ENCODE measurements at places on chromosomes 11 and 22.

DNA sequence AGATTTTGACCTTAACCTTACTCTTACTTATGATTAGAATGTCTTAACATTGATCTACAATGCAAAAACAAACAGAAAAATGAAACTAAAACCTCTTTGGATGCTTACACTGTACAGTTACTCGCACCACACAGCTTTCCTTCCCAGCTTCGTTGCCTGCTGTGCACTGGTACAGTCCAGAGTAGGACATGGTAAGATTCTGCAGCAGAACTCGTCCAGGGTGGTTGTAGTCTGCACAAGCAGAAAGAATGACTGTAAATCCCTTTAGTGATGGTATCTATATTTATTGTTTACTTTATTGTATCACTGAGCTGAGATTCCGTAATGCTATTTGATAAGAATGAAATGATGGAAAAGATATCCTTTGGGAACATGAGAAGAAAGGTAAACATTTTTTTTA lies 21.0 kb upstream of the HSPA8 start:
- DNase-seq: no peak

DNA sequence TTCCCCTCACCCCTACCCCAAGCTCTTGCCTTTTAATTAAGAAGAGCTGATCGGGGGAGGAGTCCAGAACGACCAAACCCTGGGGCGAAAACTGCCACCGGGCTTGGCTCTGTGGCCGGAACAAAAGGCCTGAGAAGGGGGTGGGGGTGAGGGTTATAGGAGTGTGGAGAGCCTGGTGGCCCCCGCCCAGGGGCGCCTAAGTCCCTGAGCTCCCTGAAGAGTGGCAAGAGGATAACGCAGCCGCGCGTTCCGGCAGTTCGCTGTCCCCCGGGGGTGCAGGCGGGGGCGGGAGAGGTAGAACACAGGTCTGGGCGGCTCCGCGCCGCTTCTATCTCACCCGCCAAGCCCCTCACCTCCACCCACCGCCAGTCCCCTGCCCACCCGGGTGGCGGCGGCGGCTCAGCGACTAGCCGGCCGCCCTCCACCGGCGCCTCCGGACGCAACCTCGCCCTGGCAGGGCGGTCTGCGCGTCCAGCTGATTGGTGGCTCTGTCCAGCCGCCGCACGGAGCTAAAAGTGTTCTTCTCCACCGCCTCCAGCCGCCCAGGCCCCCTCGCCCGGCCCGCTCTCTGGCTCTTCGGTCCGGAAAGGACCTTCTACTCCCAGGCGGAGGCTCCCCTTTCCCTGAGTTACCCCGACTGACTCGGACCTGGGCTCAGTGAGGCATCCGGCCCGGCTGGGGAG lies 18.7 kb upstream of the BDNF start:
- no peak for DNase-seq

DNA sequence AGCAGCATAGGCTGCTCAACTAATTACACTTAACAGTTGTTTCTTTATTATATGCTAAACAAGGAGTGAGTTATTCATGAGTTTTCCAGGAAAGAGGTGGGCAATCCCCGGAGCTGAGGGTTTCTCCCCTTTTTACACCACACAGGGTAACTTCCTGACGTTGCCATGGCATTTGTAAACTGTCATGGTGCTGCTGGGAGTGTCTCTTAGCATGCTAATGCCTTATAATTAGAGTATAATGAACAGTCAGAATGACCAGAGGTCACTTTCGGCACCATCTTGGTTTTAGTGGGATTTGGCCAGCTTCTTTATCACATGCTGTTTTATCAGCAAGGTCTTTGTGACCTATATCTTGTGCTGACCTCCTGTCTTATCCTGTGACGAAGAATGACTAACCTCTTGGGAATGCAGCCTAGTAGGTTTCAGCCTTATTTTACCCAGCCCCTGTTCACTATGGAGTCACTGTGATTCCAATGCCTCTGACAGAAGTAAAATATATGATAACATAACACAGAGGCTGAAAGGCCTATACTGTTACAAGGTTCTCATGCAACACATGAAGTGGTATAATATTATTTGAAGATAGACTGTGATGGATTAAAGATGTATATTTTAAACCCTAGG lies 41.3 kb upstream of the RDX start:
- peak; percentile 58 for DNase-seq

GRCh38 chr11:75236062-75236461 lies 4.5 kb upstream of the TPBGL start:
- DNase-seq: no peak

- no peak for DNase-seq
Observed at GRCh38 chr11:45210846-45211245, 64.4 kb downstream of the PRDM11 start.

GRCh38 chr11:31921081-31921480 lies 110.0 kb upstream of the PAX6 start:
- no peak for DNase-seq

DNA sequence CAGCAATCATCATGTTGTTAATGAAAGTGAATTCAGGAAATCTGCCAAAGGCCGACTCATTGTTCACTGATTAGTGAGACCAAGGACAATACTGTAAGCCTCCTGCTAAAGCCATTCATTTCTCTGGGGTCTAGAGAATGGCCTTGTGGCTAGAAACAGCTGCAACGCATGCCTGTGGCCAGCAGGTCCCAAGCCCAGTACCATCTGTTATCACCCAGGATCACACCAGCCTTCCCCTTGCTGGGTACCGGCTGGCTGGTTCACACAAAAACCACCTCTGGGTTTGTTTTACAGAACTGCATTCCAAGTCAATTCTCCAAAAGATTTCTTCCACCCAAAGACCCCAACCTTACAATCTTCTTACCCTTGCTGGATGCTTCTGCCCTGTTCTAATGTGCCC lies 1.1 kb downstream of the PLAAT5 start:
- DNase-seq: no peak

GRCh38 chr11:107882095-107882820 lies 23.7 kb upstream of the SLC35F2 start:
- no peak for DNase-seq

GRCh38 chr22:24355574-24355973 lies 71.8 kb upstream of the ADORA2A start:
- no peak for DNase-seq

- DNase-seq: no peak
Observed at GRCh38 chr11:64003807-64004589, 17.8 kb downstream of the OTUB1 start.

DNA sequence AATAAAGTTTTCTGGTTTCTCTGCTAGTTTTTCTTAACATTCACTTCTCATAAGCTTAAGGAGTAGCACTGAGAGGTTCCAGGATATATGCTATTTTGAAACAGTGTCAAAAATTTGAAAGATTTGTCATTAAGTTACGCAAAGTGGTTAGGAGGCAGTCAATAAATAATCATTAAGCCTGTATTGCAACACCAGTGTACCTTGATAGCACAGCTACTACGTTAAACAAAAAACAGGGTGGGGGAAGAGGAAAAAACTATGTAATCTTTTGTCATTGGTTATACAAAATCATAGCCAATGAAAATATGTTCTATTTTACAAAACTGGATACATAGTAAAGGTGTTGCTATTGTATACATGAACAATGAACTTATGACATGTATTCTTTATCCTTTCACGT lies 30.4 kb upstream of the PITPNB start:
- DNase-seq: no peak

- DNase-seq: peak; percentile 32
Observed at GRCh38 chr11:2302306-2302895, 588 bp downstream of the TSPAN32 start.

GRCh38 chr11:12224537-12224893 lies 114.1 kb downstream of the MICAL2 start:
- peak; percentile 96 for DNase-seq

- peak; percentile 3 for DNase-seq
Observed at GRCh38 chr11:124276081-124276480, 19.9 kb downstream of the OR8G5 start.

DNA sequence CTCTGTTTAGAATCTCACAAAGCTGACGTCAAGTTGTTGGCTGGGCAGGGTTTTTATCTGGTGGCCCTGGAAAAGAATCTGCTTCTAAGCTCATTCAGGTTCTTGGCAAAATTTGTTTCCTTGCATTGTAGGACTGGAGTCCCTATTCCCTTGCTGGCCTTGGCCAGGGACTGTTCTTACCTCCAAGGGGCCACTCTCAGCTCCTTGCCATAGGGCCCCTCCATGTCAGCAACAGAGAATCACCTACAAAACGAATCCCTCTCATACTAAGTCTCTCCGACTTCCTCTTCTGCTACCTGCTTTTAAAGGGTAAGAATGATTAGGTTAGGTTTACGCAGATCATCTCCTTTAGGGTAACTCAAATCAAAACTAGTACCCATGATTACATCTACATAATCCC lies 63.2 kb downstream of the PARVA start:
- no peak for DNase-seq

DNA sequence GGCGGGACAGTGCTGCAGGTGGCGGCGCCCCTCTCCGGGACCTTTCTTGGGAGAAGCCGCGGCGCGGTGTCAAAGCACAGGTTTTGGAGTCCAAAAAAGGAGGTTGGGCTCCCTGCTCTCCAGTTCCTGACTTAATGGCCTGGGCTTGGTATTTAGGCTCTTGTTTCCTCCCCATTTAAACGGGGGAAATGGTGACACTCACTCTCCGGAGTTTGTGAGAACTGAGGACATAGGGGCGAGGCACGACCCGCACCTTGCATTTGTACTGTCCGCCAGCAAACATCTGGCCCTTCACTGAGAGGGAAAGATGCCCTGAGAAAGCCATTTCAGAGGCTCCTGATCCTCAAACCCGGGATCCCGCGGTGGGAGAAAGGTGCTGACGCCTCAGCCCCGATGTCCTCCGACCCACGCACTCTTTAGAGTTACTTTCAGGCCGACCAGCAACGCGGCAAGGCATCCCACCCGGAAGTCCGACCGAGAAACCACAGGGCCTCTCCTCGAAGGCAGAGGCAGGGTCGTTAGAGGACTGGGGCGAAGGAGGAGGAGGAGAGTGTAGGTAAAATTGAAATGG lies 2.9 kb upstream of the WDR74 start:
- peak; percentile 57 for DNase-seq

DNA sequence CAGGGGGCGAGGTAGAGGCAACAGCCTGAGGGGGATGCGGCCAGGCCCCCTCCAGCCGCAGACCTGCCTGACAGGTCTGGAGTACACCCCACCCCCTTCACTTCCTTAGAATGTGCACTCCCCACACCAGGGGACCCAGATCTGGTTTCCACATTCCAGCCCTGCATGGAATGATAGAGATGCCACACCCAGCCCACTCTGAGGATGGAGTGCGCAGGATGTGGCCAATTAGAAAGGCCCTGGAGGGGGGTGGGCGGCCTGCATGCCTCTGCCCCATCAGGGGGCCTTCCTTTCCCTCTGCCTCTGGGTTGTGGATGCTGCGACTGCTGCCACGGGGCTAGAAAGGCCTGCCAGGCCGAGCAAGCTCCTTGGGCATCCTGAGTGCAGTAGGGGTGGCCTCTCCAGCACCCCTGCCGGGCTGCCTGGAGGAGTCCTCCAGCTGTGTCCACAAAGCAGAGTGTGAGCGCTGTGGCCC lies 28.2 kb upstream of the MGAT3 start:
- no peak for DNase-seq

DNA sequence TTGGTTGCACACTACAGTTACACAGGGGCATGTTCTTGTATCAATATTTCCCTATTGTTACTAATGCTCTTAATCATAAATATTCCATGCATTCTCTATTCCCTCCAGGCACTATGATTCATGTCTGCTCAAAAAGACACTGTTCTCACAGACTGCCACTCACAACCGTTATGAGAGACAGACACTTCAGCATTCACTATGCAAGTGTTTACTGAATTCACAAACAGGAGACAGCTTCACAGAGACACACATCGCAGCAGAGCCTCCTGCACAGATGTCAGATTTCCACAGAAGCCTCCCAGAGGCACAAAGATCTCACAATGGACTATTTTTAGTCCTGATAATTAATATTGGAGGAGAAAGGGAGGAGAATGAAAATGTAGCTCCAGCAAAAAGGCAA lies 930.4 kb downstream of the OPCML start:
- DNase-seq: no peak

- no peak for DNase-seq
Observed at GRCh38 chr11:15943418-15944197, 412.7 kb downstream of the SOX6 start.

- no peak for DNase-seq
Observed at GRCh38 chr11:65077451-65077850, 6.4 kb downstream of the CDCA5 start.

- DNase-seq: no peak
Observed at GRCh38 chr22:49449811-49450446, 377.7 kb downstream of the BRD1 start.

DNA sequence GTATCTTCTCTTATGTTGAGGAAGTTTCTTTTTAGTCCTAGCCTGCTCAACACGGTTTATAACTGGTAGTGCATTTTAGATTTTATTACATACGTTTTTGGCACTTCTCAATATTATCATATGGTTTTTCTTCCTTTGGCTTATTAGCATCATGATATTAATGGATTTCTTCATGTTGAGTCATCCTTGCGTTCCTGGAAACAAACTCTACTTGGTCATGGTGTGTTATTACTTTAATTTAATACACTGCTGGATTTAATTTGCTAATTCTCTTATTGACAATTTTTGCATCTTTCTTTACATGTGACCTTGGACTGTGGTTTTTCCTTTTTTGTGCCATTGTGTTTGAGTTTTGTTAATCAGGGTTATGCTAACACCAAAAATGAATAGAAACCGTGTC lies 20.5 kb downstream of the IGF2 start:
- no peak for DNase-seq

GRCh38 chr22:31160328-31160978 lies 471 bp downstream of the RNF185 start:
- peak; percentile 19 for DNase-seq

GRCh38 chr11:15667127-15667725 lies 552.5 kb downstream of the INSC start:
- no peak for DNase-seq

GRCh38 chr11:61679893-61680621 lies at the start of gene DAGLA:
Gene DAGLA (plus strand): TSS chr11:61680391. CDS start chr11:61720156, 39,765 bp downstream.
- peak; percentile 67 for DNase-seq

- DNase-seq: no peak
Observed at GRCh38 chr11:111788051-111788450, 21.9 kb upstream of the PPP2R1B start.

DNA sequence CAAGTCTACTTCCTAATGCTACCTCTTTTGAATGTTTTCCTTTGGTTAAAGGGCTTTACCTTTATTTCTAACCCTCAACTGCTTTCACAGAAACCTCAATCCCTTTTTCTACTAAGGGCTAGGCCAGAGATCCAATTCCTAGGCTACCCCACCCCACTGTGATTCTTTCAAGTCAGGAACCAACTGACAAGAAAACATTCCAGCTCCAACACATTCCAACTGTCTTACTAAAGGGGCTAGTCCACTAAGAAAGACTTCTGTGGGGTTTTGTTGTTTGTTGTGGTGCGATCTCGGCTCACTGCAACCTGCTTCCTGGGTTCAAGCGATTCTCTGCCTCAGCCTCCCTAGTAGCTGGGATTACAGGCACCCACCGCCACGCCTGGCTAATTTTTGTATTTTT lies 151.3 kb downstream of the APOL5 start:
- no peak for DNase-seq

GRCh38 chr11:76577226-76577920 lies 93.2 kb downstream of the LRRC32 start:
- DNase-seq: no peak

DNA sequence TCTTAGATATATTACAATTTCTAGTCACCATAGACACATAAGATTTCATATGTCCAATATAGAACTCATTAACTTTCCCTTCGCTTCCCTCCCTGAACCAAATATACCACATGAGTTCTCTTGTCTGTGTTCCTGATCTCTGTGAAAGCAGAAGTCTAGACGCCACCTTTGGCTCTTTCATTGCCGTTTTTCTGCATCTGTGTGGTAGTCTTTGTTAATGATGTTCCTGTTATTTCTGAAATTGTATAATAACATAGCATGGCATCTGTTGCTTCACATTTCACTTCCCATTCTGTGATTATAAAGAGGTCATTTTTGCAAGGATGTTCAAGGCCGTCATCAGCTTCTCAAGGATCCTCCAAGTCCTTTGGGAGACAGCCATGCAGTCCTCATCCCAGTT lies 58.5 kb downstream of the NCAM1 start:
- DNase-seq: no peak
